Heart left ventricle (tissue), 16 donors: ENCODE measurements at places on chromosomes 1 and 21. TPM values are rescaled to one million over a fixed set of nuclear protein-coding genes. Genes with fewer than 3 reads are reported as not detected.
A peak's percentile ranks its signal among the peaks of the same experiment; 100 is the strongest.

GRCh38 chr1:44786138-44786840 lies 1.7 kb downstream of the BEST4 start:
- DNase-seq: peak; percentile 70

DNA sequence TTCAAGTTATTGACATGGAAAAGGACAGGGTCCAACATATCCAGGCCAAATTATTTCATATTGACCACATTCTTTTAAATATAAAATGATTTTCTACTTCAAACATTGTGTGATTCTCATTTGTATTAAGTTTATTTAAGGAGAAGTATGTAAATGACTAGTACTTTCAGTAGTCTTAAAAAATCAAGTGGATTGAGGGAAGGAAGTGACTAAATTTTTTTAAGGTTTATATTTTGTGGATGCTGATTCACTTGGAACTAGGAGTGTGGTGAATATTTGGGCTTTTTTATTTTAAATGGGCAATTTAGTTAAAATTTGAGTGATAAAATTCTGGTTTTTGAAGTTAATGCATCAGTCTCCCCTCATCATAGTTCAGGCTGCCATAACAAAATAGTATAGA lies 10.1 kb downstream of the PRRC2C start:
- no peak for DNase-seq

The PCAT6 gene
- total RNA-seq: 0.53 TPM

GRCh38 chr1:185741551-185741950 lies 7.4 kb downstream of the HMCN1 start:
- no peak for DNase-seq

GRCh38 chr1:75587692-75588091 lies 23.2 kb downstream of the SLC44A5 start:
- DNase-seq: no peak

The FHAD1 gene
- total RNA-seq: 0.11 TPM

DNA sequence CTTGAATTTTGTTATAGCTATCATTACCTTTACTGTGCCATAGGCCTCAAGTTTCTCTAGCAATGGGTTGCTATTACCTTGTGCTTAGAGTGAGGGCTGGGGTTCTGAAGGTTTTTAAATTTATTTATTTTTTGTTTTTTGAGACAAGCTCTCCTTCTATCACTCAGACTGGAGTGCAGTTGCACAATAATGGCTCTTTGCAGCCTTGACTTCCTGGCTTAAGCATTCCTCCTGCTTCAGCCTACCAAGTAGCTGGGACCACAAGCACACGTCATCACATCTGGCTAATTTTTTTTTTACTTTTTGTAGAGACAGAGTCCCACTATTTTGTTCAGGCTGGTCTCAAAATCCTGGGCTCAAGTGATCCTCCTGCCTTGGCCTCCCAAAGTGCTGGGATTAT lies 41.5 kb downstream of the SNX27 start:
- no peak for DNase-seq

GRCh38 chr1:40679165-40679953 lies 12.1 kb upstream of the NFYC start:
- no peak for DNase-seq

DNA sequence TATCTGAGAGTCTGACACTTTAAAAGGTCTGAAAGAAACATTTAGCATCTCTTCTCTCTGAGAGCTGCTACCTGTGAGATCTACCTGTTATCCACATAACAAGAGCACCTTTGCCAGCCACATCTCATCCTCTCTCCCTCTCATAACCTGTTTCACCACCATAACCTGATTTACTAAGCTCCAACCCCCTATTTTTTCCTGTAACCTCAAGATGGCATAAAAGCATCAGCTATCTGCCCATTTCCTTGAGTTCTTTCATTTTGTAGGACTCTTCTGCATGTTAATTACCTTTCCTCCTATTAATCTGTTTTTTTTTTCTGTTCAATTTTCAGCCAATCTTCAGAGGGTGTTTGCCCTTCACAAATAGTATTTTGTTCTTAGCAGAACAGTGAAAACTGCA lies 136.5 kb upstream of the KCNK1 start:
- no peak for DNase-seq

The IFI44L gene
- 6.5 TPM for total RNA-seq

The OPRD1 gene
- total RNA-seq: not detected

GRCh38 chr1:198917226-198917625 lies 278.4 kb downstream of the PTPRC start:
- no peak for DNase-seq

GRCh38 chr1:175183586-175183985 lies 9.0 kb downstream of the KIAA0040 start:
- no peak for DNase-seq

GRCh38 chr1:27372022-27372807 lies 2.4 kb downstream of the FCN3 start:
- no peak for DNase-seq

DNA sequence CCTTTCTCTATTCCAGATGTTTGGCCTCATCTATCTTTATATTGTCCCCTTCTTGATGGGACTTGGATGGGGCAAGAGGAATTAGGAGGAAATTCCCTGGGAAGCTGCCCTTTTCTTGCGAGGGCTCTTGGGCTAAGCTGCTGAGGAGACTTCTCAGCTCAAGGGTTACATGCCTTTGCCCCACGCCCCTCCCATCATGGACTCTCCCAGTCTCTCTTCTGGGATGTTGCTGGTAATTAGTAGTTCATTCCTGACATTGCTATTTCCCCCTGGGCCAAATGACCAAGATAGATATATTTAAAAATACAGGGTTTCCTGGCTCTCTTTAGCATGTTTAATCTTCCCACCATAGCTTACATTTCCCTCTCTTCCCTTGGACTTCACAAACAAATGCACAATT lies 90.6 kb upstream of the RALGPS2 start:
- DNase-seq: peak; percentile 70

- DNase-seq: no peak
Observed at GRCh38 chr1:224488806-224489499, 54.4 kb upstream of the WDR26 start.

GRCh38 chr1:150558303-150558704 lies 9.1 kb downstream of the ADAMTSL4 start:
- no peak for DNase-seq

The LRRC3 gene
- 1.7 TPM for total RNA-seq

GRCh38 chr1:90274376-90274775 lies 279.5 kb downstream of the ZNF326 start:
- no peak for DNase-seq

- no peak for DNase-seq
Observed at GRCh38 chr21:33840771-33841170, 74.8 kb downstream of the ATP5PO start.

DNA sequence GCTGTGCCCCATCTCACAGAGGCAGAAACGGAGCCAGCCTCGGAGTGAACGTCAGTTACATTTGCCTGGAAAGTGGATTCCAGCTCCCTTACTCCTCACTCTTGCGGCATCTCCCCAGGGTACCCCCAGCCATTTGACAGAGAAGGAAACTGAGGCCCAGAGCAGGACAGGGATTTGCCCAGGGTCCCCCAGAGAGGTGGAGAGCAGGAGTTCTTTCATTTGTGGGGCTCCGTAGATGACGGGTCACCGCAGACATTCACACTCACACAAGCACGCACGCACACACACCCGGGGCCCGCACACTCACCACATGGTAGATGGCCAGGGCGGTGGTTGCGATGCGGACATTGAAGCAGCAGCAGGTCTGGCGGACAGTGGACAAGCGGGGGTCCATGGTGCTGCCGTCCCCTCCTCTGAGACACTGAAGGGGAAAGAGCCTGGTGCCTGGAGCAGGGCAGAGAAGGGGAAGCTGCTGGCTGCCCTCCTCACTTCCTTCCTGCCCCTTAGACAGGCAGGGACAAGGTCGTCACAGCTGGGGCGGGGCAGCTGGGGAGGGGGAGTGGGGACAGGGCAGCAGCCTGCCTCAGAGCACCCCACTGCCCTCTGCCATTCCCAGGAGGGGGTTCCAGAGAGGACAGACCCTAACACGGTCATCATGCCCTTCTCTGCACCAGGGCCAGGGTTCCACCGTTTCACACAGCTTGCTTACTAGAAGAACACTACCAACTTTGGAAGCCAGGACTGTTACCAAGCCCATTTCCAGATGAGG lies at the start of gene LAPTM5:
Gene LAPTM5 (minus strand): TSS at position 423 of the 769 bp plus-strand sequence. CDS start 29 bp downstream, at position 394.
- peak; percentile 89 for DNase-seq

- DNase-seq: no peak
Observed at GRCh38 chr1:223017291-223017690, 125.8 kb downstream of the TLR5 start.

The LYPD8 gene
- total RNA-seq: not detected

DNA sequence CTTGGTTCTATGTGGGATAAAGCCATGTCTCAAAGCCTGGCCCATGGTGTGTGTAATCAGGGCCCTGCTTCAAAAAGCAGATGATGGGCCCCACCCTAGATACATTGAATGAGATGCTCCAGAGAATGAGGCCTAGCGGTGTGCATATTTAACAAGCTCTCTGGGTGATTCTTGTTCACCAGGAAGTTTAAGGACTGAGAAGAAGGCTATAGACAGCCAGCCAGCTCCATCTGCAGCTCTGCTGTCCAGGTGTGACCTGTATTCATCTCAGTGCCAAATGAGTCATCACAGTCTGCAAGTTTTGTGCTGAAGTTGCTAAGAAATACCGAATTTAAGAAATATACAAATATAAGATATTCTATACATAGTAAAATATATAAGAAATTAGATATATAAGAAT lies 182.0 kb upstream of the RUNX1 start:
- no peak for DNase-seq

GRCh38 chr1:57089855-57090254 lies 124.0 kb upstream of the C8B start:
- peak; percentile 33 for DNase-seq

- DNase-seq: no peak
Observed at GRCh38 chr21:24994717-24995116, 612.6 kb downstream of the MRPL39 start.

- DNase-seq: no peak
Observed at GRCh38 chr1:198166900-198167299, 10.1 kb downstream of the NEK7 start.

DNA sequence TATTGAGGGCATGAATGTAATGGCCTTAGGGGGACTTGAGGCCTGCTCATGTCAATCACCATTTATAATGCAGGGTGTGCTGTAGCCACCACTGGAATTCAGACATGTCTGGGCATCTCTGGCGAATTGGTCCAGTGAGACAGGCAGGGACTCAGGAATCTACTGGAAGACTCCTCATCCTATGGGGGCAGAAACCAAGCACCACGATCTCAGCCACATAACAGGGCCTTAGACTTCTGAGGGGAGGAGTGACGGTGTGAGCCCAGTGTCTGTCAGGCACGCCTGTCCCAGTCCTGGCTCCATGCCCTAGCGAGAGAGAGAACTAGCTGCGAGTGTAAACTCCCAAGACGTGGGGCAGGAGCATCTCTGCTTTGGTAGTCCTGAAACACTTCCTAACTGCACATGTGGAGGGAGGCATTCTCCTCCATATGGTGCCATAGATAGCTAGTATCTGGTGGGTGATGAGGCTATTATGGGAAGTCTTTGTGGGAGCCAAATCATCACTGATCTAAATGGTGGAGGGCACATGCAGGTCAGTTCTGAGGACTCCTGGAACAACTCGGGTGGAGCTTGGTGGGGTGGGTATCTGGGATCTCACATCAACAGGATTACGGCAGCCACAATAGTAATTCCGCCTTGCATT lies 29.8 kb upstream of the KIAA0040 start:
- DNase-seq: no peak

DNA sequence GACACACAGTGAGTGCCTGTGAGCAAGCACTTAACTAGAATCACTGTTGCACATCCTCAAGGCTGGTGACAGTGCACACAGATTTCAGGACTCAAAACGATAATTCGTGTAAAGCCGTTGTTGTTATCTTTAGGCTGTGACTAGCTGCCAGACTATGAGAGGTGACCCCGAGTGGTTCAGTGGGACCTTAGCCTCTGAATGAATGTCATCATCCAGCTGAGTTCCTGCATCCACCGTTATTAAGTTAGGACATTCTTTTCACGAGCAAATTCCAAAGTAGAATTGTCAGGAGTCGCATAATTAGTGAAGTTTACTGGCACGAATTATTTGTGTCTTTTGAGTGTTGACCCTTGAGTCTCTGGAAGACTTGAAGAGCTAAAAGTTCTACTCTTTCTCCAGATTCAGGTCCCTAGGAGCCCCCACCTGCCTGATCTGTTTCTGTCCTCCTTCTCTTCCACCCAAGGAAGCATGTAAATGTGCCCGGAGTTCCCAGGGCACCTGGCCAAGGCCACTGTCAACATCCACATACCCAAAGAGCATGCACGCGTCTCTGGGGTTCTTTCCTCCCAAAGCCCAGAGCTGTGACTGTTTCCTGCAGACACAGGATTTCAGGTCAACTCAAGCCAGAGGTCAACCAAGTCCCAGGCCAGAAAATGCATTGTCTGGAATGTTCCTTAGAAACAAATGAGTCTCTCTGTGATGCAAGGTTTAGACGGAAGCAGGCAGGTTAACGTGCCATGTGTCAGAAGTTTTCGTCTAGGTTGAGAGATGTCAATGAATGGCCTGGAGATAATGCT lies 207.2 kb downstream of the TOMM20 start:
- DNase-seq: no peak

GRCh38 chr1:156705918-156706656 lies 704 bp upstream of the CRABP2 start:
- DNase-seq: peak; percentile 51

DNA sequence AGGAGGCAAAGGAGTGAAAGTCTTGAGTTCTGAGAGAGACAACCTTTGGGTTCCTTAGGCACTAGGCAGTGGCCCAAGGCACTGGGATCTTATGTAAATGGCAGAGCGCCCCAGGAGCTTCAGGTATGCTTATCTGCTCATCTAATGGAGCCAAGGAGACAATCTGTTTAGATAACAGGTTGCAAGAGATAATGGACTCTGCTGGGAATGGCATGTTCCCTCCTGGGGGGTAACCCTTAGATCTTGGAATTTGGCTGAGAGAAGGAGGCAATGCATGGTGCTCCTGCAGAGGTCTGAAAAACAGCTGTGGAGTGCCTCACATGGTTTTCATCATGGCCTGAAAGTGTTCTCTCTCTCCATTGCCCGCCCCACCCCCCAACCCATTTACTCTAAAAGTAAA lies 44.1 kb upstream of the WLS start:
- no peak for DNase-seq

- DNase-seq: peak; percentile 92
Observed at GRCh38 chr1:155859881-155860871, 809 bp downstream of the SYT11 start.

GRCh38 chr1:15956150-15956549 lies 19.8 kb downstream of the ZBTB17 start:
- no peak for DNase-seq

The CFH gene
- total RNA-seq: 30.7 TPM
